ENCODE measurements at places on chromosomes 12 and 14.
A peak's percentile ranks its signal among the peaks of the same experiment; 100 is the strongest.

- peak; percentile 13 for DNase-seq
Measured at GRCh38 chr14:76133103-76133502, 18.6 kb upstream of the GPATCH2L start.

DNA sequence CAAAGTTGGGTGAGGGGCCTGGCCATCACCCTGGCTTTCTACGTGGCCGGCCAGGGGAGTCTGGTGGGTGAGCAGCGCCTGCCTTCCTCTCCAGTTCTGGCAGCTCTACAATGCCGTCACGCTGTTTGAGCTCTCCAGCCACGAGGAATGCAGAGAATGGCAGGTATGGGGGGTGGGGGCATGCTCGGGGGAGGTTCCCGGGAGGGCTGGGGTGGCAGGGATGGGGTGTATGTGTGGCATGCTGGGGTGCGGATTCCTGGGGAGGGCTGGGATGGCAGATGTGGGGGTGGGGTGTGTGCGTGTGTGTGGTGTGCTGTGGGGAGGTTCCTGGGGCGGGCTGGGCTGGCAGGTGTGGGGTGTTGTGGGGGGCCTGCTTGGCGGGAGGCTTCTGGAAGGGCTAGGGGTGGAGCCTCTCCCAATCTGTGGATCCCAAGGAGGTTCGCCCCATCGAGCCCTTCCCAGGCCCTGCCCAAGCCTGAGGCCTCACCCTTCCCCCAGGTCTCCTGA, 18.5 kb downstream of the RHOF start:
- DNase-seq: no peak

DNA sequence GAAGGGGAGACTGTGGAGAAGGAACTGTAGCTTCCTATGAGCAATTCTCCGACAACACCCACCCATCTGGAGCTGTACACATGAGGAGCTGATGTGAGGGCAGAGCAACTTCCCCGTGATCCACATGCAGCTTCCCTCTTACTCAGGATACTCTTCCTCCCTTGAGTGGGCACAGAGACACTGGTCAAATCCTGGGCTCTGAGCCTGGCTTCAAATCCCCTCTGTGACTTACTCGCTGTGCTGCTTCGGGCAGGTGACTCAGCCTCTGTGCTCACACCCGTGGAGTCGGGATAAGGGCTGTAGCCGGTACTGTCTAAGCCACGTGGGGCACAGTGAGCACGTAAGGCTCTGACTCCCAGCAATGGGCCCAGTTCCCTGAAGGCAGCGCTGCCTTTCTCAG, 31.1 kb downstream of the ZFYVE21 start:
- no peak for DNase-seq

- DNase-seq: no peak
Measured at GRCh38 chr12:48351022-48351708, 446 bp upstream of the ZNF641 start.

GRCh38 chr14:96953875-96954185, 156.6 kb downstream of the VRK1 start:
- no peak for DNase-seq

- no peak for DNase-seq
Measured at GRCh38 chr12:43097471-43097870, 454.5 kb downstream of the ADAMTS20 start.

GRCh38 chr12:102326982-102327381, 129.3 kb upstream of the PMCH start:
- no peak for DNase-seq

GRCh38 chr14:92383805-92384204, 60.8 kb downstream of the SLC24A4 start:
- no peak for DNase-seq

DNA sequence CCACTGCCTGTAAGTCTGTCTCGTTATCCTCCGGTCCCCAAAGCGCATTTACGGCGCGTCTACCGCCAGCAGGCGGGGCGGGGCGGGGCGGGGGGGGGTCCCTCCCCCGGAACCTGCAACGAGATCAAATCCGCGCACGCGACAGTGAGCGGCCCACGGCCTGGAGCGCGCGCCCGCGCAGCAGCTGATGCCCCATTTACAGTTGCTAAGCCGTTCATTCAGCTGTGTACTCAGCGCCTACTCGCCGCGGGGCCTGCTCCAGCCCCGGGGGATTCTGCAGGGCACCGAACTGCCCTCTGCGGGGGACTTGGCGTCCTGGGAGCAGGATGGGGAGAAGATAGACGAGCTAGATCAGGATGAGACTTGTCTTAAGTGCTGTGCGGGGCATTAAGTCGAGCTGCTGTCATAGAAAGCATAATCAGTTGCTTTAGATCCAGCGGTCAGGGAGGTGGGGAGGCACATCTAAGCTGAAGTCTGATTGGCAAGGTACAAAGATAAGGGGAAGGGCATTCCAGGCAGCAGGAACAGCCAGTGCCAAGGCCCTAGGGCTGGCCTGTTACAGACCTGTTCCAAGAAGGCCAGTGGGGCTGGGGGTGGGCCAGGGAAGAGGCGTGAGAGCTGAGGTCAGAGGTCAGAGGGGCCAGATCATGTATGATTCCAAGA, 1.4 kb upstream of the CCDC85C start:
- peak; percentile 81 for DNase-seq

DNA sequence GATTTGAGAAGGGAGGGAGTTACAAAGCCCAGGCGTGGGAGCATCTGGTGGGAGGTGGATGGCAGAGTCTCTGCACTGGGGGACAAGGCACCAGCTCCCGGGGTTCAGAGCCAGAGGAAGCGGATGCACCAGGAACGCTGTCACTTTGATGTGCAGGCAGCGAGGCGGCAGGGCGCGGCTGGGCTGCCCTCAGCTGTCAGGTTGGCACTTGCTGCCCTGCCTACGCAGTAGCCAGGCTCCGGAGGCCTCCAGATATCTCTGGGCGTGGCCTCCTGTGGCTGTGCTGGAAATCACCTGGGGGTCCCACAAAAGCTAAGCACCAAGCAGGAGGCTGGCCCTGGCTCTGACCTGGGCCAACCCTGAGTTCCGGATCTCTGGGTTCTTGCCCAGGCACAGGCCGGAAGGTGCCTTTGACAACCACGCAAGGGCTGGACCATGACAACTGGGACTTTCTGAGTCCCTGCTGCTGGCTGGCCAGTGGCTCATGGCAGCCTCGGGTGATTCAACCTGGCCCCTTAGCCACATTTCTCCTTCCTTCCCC, 62.1 kb upstream of the MAP1LC3B2 start:
- no peak for DNase-seq

- DNase-seq: no peak
Measured at GRCh38 chr14:31024577-31025366, 677 bp upstream of the AP4S1 start.

DNA sequence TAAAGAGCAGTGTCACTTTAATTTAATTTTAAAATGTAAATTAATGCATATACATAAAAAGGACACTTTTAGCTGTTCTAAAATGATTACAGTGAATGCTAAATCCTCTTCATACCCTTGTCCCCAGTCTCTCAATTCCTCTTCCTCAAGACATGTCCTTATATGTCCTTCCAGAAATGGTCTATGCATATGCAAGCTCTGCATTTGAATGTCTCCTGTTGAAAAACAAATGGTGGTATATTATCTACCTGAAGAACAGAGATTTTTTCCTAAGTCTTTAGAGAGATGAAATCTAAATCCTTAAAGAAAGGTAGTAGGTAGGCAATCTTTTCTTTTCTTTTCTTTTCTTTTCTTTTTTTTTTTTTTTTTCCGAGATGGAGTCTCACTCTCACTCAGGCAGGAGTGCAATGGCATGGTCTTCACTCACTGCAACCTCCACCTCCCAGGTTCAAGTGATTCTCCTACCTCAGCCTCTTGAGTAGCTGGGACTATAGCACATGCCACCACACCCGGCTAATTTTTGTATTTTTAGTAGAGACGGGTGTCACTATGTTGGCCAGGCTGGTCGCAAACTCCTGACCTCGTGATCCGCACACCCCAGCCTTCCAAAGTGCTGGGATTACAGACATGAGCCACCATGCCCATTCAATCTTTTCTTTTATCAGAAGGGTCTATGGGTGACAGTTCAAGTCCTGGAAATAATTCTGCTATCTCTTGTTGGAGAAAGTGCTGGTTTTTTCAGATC, 180.5 kb downstream of the PRKCH start:
- DNase-seq: no peak

- DNase-seq: no peak
Measured at GRCh38 chr12:48261773-48262172, 58.7 kb upstream of the OR10AD1 start.

DNA sequence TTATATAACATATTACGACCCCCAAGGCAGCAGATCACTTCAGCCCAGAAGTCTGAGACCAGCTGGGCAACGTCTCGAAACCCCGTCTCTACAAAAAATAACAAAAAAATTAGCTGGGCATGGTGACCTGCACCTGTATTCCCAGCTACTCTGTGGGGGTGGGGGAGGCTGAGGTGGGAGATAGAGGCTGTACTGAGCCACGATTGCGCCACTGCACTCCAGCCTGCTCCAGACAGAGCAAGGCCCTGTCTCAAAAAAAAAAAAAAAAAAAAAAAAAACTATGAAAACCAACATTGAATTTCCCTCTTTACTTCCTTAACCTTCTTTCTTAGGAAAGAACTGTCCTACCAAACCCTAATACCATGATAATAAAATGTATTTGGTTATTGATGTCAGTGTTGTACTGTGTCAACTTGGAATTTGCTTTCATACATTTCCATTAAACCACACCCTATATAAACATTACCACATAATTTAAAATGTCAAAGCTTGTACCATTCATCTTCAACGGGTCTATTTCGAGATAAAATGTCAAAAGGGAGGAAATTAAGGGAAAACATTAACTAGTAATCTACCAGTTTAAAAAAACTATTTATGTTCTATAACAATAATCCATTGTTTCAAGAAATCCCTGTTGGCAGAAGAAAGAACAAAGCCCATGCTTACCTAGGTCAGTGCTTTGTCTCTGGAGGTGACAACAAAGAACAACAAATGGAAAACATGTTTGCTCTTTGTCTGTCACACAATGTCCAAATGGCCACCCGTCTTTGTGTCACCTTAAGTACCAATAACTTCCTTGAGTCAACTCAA, 17.4 kb downstream of the GALNT4 start:
- no peak for DNase-seq

GRCh38 chr14:61699027-61699426, 3.7 kb downstream of the HIF1A start:
- no peak for DNase-seq

DNA sequence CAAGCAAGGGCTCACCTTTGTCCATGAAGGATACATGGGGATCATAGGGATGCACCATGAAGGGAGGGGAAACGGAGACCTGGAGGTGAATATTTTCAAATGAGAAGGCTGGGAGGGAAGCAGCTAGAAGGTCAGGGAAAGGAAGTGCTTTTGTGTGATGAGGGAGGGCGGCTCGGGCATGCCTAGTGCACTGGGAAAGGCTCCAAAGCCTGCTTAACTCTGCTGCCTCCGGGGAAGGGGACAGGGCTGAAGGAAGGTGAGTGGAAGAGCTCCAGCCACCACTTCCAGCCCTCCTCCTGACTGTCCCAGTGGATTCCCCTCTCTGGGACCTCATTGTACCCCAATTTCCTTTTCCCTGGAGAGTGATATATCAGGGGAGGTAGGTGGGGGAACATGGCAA, 149.4 kb upstream of the PRMT8 start:
- no peak for DNase-seq

- DNase-seq: peak; percentile 75
Measured at GRCh38 chr12:111443586-111443985, 37.9 kb downstream of the SH2B3 start.

DNA sequence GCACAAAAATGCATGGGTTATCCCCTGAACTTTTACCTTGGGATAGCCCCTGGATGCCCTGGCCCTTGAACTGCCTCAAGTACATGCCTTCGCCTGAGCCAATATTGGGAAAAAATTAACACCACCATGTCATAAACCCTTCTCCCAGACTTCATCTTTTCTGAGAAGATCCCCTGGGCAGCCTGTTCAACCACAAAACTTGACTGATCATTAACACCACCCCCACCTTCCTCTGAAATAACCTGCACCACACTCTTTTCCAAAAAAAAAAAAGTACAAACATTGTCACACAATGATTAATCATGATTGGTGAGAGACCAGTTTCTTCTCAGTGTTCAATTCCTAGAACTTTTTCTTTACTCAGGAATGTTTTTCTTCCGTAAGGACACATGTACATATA, 217.9 kb downstream of the PAX9 start:
- no peak for DNase-seq

DNA sequence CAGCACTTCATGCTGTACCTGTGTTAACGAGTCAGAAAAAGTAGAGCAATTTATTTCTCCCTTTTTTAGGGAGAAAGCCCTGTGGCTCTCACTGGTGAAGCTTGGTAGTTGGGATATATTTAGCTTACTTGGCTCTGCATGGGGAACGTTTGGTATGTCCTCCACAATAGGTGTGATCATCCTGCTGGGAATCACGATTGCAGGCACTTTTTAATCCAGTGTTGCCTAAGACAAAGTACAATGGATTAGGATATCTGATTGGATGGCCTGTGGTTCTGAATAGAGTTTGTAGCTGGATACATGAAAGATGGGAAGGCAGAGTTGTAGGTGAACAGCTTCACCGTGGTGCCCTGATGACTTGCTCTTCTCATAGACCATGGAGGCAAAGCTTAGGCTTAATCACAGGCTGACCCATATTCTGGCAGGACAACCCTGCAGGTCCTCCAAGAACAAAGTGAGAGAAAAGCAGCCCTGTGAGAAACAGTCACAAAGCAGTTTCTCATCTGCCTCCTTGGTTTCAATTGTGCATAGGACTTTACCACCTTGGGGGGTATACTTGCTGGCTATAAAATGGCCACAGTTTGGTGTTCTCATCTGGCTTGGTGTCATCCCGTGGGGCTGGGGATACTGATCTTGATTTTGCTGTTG, 7.5 kb downstream of the RESF1 start:
- no peak for DNase-seq

GRCh38 chr12:121536054-121536898, 44.5 kb downstream of the KDM2B start:
- peak; percentile 70 for DNase-seq

DNA sequence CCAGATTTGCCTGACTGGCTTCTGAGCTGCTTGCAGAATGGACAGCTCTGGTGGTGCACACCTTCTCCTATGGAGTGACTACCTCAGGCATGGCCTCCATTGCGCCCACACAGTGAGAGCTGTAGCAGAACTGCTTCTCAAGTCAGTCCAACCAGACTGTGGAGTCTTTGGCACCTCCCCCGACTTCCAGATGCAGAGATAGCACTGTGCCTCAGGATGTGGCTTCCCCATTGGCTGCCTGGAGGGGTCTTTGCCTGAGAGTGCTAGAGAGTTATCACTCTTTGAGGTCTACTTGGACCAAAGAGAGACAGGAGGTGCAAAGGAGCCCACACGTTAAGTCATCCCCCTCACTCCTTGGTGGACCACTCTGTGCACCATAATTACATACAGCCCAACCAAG, 44.8 kb upstream of the FRS2 start:
- DNase-seq: no peak

- DNase-seq: no peak
Measured at GRCh38 chr12:88854260-88854659, 274.0 kb upstream of the KITLG start.

GRCh38 chr12:83664650-83665049, 977.9 kb downstream of the TMTC2 start:
- no peak for DNase-seq
